ENCODE measurements at places on chromosomes 16 and 17.

- no peak for DNase-seq
These were observed 2.6 kb downstream of the PRAC1 start for GRCh38 chr17:48719642-48720265.

GRCh38 chr16:15932939-15933338, 16.5 kb upstream of the ABCC1 start:
- DNase-seq: no peak

- no peak for DNase-seq
These were observed 847.4 kb upstream of the EEF2KMT start for GRCh38 chr16:5944971-5945370.

DNA sequence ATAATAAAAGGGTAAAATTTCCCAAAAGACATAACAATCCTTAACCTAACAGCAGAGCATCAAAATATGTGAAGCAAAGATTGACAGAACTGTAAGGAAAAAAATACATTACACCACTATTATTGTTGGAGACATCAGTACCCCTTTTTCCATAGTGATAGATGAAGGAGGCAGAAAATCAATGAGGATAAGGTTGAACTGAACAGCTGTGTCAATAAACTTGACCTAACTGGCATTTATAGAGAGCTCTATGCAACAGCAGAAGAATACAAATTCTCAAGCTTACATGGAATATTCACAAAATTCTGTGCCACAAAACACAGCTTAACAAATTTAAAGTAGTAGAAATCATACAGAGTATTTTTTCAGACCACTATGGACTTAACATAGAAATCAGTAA, 195.0 kb upstream of the ELAC2 start:
- no peak for DNase-seq

- no peak for DNase-seq
These were observed 21.7 kb upstream of the SP6 start for GRCh38 chr17:47872651-47873161.

GRCh38 chr16:56388209-56388608, 37.1 kb downstream of the AMFR start:
- no peak for DNase-seq

GRCh38 chr16:58425756-58426494, 33.7 kb downstream of the GINS3 start:
- DNase-seq: peak; percentile 92

GRCh38 chr17:7574176-7574953, 5.1 kb upstream of the CD68 start:
- no peak for DNase-seq

GRCh38 chr16:87963400-87963799, 12.2 kb downstream of the BANP start:
- DNase-seq: peak; percentile 94

- no peak for DNase-seq
These were observed 116.5 kb downstream of the ADCY9 start for GRCh38 chr16:3999479-4000325.

- DNase-seq: no peak
These were observed 242.4 kb upstream of the SALL1 start for GRCh38 chr16:51393381-51394005.

GRCh38 chr17:34721326-34721725, 141.9 kb downstream of the TMEM132E start:
- DNase-seq: no peak

- DNase-seq: no peak
These were observed 19.7 kb upstream of the NDUFAB1 start for GRCh38 chr16:23615805-23616204.

Measured in common myeloid progenitor, CD34-positive (primary cell).